ENCODE measurements at places on chromosomes 2 and 18.

GRCh38 chr2:227813562-227814353, at the start of gene CCL20:
Gene CCL20 (plus strand): TSS chr2:227813842. CDS start chr2:227813912, 70 bp downstream.
- DNase-seq: no peak

- DNase-seq: no peak
These were observed 47.2 kb downstream of the SMAD4 start for GRCh38 chr18:51077217-51077616.

DNA sequence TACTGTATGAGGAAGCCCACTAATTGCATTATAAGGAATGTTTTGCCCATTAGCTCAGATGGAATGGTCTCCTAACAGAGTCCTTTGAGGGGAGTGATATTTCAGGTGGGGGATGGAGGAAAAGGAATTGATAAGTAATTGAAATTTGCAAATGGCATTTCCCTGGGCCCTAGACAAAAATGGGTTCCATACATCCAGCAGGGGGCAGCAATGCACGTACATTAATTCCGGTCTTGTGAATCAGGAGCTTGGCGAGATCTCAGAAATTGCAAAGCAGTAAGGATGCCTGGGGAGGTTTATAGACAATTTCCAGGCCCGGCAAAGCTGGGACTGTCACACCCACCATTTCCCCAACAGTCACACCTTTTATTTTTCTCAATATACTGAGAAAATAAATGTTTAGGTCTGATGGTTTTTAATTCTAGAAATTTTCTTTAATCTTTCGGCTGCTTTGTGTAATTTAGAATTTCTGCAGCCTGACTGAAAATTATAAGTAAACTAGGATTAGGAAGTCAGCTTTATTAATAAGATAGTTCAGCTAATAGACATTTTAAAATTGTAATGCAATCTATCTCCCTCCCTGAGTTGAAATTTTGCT, 122.8 kb downstream of the LYPD1 start:
- DNase-seq: no peak

DNA sequence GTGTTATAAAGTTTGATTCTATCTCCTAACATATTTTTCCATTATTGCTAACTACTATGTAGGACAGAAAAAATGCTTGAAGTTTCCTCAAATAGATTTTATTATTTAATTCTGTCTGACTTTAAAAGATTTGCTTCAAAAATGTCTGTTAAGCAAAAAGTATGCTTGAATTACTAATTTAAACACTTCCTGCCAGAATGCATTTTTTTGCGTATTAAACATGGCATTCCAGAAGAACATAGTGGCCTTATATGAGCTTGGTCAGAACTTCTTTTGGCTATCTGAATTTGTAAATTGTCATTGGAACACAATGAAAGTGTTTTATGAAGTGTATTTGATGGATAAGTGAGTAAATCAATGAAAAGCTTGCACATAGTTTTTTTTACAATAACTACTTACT, 37.8 kb downstream of the MBD5 start:
- no peak for DNase-seq

DNA sequence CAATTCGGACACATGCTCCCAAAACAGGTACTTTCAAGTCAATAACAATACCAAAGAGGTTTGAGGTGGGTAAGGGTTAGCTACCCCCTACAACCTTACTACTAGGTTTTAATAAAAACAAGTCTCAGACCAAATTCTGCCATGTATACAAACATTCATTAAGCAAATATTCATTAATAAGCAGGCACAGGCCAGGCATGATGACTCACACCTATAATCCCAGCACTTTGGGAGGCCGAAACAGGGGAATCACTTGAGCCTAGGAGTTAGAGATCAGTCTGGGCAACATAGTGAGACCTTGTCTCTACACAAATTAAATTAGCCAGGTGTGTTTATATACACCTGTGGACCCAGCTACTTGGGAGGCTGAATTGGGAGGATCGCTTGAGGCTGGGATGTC, 11.7 kb upstream of the ELAC1 start:
- DNase-seq: no peak

DNA sequence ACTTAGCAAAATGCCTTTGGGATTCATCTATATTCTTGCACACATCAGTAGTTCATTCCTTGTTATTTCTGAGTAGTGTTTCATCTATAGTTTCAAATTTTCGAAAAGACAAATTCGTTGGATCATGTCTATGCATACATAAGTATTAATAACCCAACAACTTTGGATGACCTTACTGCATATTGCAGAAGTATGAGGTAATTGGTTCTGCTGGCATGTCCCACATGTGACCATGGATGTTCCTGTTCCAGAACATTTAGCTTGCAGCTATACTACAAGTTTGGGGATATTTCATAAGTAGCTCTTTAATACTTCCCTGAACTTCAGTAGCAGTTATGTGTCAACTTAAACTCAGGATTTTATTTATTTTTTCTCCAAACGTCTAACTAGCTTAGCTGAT, 44.9 kb downstream of the APLF start:
- no peak for DNase-seq

- no peak for DNase-seq
These were observed 15.7 kb downstream of the PRELID3A start for GRCh38 chr18:12423393-12423792.

GRCh38 chr2:233485726-233486125, 80.9 kb downstream of the USP40 start:
- DNase-seq: no peak

DNA sequence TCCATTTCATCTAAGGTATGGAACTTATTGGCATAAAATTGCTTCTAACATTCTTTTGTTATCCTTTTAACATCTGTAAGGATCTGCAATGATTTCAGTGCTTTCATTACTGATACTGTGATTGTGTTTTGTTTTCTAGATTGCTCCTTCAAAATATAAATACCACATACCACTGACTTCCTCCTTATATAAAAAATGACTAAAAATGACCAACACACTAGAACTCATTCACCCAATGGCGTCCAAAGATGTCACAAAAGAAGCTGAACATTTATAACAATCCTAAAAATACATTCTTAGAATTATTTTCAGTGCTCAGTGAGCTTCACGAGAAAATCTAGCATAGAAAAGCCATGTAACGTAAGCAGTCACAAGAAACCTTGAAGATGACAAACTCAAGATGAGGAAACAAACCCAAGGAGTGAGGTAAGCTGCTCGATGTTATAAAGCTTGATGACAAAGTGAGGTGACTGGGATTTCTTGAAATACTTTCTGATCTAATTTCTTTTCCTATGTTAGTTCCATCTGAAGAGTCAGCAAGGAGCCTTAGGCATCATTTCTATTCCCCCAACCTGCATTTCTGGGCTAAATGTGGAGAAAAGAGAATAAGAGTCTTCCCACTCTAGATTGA, 42.6 kb downstream of the PNO1 start:
- no peak for DNase-seq

- no peak for DNase-seq
These were observed 266.3 kb downstream of the MTX2 start for GRCh38 chr2:176535467-176536113.

DNA sequence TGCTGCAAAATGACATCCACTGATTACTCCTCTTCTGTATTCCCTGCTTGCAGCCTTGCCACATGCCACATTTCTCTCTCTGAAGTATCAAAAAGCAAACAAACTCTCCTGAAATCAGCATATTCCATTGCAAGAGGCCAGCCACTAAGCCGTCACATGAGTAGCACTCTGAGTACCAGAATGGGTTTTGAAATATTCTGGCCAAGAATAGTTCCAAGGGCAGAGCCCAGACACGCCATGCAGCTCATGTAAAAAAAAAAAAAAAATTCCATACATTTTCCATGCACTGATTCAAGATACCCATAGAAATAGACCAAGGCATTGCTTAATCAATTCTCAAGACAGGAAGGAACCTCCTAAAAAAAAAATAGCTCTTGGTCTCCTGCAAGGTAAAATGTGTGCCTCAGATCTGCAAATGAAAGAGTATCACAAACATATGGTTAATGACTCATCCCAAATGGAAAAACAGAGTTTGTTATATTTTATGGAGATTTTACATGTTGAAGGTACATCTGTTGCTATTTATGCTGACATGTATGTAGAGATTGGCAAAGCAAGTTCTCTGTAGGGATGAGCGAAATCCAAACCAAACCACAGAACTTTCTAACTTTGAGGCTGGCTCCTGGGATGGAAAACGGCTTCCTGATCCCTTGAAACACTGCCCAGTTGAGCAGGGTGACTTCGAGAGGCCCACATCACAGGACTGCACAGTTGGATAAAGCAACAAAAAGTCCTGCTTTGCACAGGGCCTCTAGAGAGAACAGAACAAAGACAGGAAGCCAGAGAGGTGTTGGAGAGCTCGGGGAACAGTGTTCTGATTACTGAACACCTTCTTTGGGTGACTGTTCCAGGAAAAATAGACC, 346.2 kb downstream of the ZNF521 start:
- DNase-seq: no peak

- DNase-seq: no peak
These were observed 9.0 kb upstream of the SCN9A start for GRCh38 chr2:166384774-166385173.

- DNase-seq: no peak
These were observed 55.2 kb upstream of the CAB39 start for GRCh38 chr2:230657462-230657861.

DNA sequence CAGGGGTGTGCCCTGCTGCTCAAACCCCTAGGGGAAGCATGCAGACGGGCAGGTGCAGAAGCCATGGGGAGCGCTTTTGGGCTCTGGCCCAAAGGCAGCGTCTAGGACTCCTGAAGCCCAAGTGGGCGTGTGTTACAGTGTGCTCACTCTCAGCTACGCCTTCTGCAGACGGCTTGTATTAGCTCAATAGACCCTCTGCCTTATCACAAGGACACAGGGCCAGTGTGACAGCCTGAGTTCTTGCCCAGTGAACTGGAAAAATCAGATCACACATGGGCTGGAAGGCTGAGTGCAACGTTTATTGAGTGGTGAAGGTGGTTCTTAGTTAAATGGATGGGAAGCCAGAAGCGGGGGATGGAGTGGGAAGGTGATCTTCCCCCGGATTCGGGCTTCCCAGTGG, 210.9 kb downstream of the CDH20 start:
- no peak for DNase-seq

DNA sequence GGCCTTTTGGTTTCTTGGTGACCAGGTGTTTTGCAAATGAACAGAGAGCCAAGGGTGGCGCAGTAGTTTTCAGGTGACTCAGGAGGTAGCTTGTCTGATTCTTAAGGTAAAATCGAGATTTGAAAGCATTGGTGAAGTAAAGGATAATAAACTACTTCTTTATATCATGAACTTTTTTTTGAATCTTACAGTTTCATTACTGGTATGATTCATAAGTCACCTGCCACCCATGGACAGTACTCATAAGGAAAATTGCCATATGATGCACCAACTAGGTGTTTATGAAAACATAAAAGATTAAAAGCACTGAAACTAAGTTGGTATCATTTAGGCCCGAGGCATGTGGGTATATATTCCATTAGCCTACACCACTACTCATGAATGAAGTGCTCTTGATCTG, 84.1 kb upstream of the MGAT5 start:
- no peak for DNase-seq

GRCh38 chr2:240889601-240890560, 6.1 kb downstream of the MAB21L4 start:
- DNase-seq: no peak

GRCh38 chr2:150612957-150613710, 125.7 kb upstream of the RND3 start:
- no peak for DNase-seq

DNA sequence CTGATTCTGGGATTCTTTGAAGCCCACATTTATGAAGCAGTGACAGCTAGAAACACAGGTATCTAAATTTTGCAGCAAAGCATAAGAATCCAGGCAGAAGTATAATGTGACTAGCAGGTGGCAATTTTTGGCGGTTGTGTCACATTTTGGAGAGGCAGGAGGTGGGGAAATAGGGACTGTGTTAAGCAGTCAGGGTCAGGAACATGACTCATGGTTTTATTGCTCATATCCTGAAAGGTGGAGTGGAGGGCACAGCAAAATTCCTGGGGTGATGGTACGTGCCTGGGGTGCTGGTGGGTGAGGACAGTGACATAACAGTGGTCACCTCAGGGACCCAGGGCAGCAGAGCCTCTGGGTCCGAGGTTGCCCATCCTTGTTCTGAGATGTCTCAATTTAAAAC, 63.5 kb upstream of the TTN start:
- DNase-seq: no peak

DNA sequence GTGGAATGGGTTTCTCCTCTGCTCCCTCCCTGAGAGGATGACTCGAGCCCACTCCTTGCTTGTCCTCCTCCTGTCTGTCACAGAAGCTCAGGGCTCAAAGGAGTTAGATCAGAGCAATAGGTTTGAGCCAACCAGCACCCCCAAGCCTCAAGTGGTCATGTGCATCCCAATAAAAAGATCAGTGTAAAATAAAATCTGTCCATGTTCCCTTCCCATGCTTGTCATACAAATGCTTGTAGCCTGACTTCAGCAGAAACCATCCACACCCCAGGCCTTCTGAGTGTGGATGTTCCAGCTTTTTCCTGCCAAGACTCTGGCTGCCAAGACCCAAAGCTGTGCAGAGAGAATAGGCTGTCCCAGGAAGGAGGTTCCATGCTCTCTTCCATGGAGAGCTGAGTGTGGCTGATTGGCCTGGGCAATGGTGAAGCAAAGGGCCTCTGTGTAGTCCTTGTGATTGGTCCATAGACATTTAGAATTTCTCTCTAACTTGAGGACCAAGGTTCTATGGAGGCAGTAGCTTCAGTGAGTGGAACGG, 67.4 kb downstream of the GYPC start:
- DNase-seq: no peak
